Occipital lobe (tissue), 3 donors: ENCODE measurements at places on chromosomes 5 and 9. TPM values are rescaled to one million over a fixed set of nuclear protein-coding genes. Genes with fewer than 3 reads are reported as not detected.

DNA sequence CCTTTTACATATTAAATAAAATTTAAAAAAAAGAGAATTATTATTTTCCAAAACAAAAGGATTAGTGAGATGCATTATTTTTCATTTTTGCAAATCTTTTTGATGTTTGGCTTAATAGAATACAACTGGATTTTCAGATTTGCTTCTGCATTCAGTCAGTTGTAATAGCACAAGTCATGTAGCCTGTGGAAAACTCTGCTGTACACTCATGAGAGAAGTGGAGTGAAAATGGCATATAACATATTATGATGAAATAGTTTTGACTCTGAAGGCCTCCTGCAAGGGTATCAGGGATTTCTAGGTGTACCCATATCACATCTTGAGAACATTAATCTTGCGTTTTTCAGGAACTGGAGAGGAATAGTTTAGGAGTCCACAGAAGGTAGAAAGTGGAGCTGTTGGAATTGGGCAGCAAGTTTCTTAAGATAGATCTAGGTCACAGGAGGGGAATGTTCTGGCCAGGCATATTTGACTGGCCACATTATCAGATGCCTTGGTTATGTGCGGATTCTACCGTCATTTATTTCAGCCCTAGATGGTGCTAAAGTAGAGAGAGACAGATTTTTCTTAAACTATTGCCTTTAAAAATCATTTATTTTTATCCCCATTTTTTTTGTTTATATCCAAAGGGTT lies 16.4 kb downstream of the LNPEP start:
- no peak for DNase-seq

DNA sequence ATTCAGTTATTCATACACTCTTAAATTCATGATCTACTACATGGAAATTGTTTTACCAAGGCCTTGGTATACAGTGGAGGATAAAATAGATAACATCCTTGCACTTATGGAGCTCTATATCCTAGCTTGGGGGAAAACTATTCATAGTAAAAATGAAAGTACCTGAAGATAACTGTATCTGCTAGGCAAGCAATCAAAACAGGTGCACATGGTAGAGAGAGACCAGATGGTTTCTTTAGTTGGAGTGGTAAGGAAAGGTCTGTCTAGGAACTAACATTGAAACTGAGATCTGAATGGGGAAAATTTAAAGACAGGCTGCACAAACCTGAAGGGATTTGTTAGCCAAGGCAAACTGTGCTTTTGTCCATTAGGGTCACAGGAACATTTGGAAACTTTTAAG lies 11.1 kb upstream of the SLCO4C1 start:
- no peak for DNase-seq

The ANKRD31 gene
- 0.94 TPM for total RNA-seq

GRCh38 chr9:109537288-109537687 lies 39.2 kb upstream of the PTPN3 start:
- no peak for DNase-seq

The FRMPD1 gene
- 0.62 TPM for total RNA-seq

The PFN3 gene
- total RNA-seq, result not detected

The PCDHGA1 gene
- 4.8 TPM for total RNA-seq

DNA sequence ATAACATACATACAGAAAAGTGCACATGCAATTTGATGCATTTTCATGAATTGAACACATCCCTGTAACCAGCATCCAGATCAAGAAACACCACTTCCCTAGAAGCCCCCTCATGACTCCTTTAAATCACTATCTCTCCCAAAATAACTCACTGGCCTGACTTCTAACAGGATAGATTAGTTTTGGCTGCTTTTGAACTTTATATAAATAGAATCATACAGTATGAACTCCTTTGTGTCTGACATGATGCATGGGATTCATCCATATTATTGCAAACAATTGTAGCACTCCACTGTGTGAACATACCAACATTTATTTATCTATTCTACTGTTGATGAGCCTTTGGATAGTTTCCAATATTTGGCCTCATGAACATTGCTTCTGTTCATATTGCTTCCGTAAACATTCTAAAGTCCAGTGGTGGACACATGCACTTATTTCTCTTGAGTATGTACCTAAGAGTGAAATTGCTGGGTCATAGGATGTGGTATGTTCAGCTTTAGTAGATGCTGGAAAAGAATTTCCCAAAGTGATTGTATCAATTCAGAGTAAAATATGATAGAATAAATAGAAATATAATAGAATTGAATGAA lies 148.7 kb upstream of the GDNF start:
- DNase-seq, result no peak

GRCh38 chr5:59116231-59116865 lies 533.5 kb downstream of the RAB3C start:
- DNase-seq, result no peak

The CCNJL gene
- 0.78 TPM for total RNA-seq

The IL3 gene
- not detected for total RNA-seq

DNA sequence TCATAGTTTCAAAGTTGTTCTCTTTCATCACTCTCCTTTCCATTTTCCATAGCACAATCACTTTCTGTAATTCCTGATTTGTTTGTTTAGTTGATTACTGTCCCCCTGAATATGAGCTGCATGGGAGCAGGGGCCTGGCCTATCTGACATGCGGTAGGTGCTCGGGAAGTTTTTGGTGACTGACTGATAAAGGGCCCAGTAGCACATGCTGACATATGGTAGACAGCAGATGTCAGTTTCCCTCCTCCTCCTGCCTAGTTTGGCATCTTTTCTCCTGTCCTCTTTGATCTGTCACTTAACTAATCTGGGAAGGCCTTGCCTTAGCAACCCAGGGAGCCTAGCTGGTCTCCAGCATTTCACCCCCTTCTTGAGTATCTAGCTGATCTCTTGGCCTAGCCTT lies 14.4 kb downstream of the GALNT12 start:
- no peak for DNase-seq

DNA sequence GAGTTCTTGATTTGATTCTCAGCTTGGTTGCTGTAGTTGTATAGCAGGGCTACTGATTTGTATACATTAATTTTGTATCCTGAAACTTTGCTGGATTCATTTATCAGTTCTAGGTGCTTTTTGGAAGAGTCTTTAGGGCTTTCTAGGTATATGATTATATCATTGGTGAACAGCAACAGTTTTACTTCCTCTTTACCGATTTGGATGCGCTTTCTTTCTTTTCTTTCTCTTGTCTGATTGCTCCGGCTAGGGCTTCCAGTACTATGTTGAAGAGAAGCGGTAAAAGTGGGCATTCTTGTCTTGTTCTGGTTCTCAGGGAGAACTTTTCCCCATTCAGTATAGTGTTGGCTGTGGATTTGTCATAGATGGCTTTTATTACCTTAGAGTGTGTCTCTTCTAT lies 158.9 kb downstream of the SAXO1 start:
- DNase-seq, result no peak

GRCh38 chr5:89972901-89973300 lies 436.7 kb downstream of the CETN3 start:
- no peak for DNase-seq

The NOXA1 gene
- total RNA-seq, result 2.0 TPM

DNA sequence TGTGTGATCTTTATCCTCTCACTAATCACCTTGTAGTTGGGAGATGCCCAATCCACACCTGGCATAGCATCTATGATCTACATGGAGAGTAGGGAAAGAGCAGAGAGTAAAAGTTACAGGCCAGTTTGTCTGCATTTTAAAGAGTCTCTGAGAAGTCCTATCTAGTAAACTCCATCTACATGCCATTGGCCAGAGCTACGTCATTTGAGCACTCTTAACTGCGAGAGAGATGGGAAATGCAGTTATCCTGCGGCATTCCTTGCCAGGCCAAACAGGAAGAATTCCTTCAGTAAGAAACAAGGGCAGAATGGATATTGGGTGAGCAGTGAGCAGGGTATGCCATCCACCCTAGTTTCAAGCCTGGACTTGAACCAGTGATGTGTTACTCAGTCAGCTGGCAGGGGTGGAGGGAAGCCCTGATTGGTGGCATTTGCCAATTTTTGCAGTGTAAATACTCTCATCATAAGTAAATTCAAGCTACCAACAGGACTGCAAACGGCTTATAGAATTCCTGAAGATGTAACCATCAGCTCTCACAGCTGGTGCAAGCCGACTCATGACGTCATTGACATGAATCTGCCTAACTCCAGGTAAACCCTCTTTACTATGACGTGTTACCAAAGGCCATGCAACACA lies 156.8 kb upstream of the MSX2 start:
- DNase-seq, result no peak

DNA sequence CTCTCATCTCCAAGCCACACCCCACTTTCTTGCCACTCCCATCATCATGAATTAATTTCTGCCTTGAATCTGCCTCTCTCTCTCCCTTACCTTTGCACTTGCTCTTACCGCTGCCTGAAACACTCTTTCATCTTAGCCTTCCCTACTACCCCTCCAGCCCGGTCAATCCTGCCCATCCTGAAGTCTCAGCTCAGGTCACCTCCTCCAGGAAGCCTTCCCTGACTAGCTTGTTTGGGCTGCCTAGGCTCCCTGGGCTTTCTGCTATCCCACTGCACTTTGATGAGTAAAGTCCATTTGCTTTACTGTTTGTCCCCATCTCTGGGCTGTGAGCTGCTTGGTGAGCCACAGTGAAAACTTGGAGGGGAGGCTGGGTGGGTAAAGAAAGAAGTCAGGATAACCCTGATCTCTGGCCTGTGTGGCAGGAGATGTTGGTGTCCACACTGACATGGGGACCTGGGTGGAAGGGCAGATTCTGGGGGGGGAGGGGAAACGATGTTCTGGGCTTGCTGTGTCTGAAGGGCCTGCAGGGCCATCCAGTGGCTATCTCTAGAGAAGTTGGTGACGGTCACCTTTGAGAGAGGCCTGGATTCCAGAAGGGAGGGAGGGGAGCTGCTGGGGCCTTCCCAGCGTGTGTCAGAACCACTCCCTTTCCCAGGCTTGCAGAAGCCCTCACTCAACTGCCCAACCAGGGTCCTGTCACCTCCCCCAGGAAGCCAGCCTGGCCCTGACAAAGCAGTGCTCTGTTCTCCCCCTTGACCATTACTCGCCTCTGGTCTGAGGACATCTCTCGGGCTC lies 75.0 kb upstream of the DAB2IP start:
- DNase-seq, result no peak

DNA sequence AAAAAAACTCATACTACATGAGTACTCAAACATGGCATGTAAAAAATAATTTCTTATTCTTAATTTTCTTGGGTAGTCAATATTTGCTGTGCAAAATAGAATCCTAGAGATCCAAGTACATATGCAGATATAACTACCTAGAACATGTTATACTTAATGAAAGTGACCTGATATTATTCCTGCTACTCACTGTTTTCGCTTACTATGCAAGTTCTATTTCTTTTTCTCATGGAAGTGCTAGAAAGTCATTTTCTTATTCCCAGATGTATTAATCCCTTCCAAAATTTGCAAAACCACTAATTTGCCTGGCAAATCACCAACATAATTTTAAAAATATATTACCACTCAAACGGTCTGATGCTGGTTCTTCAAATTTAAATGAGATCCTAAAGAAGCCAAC lies 19.2 kb upstream of the PLAC8L1 start:
- no peak for DNase-seq

- DNase-seq, result no peak
These were observed 52.6 kb downstream of the EBF1 start for GRCh38 chr5:159047086-159047485.

The CAMLG gene
- 85.9 TPM for total RNA-seq

The PRRT1B gene
- total RNA-seq, result not detected

- DNase-seq, result no peak
These were observed 12.8 kb upstream of the GPX3 start for GRCh38 chr5:151007430-151008209.

DNA sequence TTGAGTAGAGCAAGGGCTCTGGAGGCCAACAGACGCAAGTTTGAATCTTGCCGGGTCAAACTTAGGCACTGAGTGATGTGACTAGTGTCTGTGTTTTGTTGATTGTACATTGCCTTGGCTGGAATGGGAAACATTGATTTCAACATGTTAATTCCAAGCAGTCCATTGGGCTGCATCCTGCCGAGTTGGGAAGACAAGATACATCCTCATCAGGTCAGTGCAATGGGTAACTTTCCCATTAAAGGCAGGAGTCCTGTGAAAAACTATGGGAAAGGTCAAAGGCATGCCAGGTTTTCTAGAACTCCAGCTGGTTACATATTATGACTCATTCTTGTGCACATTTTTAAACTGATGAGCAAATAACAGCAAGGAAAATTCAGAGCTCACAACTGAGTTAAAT lies 126.5 kb upstream of the ABCA1 start:
- DNase-seq, result no peak

The SHB gene
- total RNA-seq, result 14.2 TPM

GRCh38 chr9:91800473-91801030 lies 149.5 kb downstream of the ROR2 start:
- no peak for DNase-seq

GRCh38 chr5:142807372-142807911 lies 37.3 kb downstream of the ARHGAP26 start:
- no peak for DNase-seq

- DNase-seq, result no peak
These were observed 8.4 kb downstream of the ZBTB5 start for GRCh38 chr9:37456817-37457216.

DNA sequence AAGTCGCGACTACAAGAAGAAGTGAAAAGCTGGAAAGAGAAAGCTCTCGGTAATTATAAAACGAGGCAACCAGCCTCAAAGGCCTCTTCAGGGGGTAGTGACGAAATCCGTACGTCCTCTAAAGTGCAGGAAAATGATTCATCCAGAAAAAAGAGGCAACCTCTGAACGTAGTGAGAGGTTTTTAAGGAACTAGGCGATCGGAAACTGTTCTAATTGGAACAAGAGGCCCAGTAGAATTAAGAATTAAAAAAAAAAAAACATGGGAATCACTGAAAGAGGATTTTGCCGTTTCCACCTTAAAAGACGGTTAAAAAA lies 1.0 kb downstream of the CSNK1A1 start:
- no peak for DNase-seq

- peak; percentile 20 for DNase-seq
These were observed 6.6 kb downstream of the TJP2 start for GRCh38 chr9:69180670-69181069.

GRCh38 chr5:45109636-45110035 lies 300.9 kb downstream of the MRPS30 start:
- DNase-seq, result no peak

GRCh38 chr9:84642553-84643141 lies 26.9 kb upstream of the NTRK2 start:
- DNase-seq, result no peak

GRCh38 chr5:89302102-89302891 lies 419.3 kb upstream of the MEF2C start:
- DNase-seq, result no peak
